ENCODE measurements at places on chromosomes 2 and 18.

DNA sequence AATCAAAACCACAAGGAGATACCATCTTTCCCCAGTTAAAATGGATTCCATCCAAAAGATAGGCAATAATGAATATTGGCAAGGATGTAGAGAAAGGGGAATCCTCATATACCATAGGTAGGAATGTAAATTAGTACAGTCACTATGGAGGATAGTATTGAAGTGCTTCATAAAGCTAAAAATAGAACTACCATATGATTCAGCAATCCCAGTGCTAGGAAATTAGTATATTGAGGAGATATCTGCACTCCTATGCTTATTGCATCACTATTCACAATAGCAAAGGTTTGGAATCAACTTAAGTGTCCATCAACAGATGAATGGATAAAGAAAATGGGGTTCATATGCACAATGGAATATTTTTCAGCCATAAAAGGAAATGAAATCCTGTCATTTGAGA lies 251.2 kb downstream of the ZNF804A start:
- no peak for DNase-seq

DNA sequence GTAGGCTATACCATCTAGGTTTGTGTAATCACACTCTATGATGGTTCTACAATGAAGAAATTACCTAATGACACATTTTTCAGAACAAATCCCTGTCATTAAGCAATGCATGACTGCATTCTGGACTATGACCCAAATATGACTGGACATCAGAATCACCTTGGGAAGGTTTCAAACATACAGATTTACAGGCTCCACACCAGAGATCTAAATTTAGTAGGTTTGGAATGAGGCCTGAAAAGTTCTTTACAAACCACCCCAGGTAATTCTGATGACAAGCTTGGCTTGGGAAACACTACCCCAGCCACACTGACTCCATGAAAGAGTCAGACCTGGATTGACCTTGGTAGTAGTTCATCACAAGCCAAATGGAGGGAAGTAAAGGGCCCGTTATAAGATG lies 52.2 kb upstream of the NFE2L2 start:
- DNase-seq, result no peak

DNA sequence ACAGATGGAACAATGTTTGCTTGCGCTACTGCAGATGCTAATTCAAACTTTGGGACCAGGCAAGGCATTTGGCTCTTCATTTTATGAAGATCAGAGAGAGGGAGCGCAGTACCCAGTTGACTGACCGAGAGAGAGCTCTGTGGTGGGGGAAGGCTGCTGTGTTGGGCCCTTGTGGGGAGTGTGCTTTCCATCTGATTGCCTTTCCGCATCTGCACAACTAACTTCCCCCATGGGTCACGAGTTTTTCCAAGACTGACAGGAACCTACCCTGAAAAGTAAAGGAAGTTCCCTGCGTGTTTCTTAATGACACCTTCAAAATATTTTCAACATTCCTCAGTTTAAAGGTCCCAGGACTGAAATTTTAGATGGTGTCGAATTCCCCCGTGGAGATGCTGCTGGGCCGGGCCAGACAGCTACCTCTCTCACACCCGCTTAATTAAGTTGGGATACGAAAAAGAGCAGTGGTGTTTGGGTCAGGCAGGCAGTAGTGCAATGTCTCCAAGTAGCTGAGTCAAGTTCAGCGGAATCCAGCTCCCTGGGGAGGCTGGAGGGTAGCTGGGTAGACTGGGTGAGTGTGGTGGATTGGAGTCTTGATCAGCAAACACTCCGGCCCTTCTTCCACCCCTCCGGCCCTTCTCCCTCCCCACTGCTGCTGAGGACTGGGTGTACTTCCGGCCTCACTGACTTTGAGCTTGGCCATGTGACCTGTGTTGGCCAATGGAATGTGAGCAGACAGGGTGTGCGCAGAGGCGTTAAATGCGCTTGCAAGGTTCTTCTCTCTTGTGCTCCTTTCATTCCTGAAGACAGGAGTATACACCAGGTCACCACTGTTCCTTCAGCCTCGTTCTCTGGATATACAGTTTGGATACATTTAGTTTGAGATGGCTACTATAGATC lies 2.3 kb upstream of the ARHGAP25 start:
- DNase-seq, result no peak

DNA sequence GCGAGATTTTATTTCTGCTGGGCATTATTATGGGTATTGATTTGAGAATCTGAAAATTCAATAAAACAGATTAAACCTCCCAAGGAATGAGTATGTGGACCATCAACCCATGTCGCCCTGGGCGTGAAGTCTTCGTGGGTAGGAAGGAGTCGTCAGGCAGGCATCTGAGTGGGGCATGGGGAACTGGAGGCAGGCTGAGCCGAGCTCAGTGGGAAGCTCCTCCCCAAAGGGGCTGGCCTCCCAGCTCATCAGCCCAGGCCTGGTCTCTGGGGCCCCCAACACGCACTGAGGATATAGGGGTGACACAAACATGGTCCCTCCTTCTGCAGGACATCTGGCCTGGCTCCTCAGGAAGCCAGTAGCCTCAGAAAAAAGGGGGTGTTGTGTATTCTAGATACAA lies 265.2 kb downstream of the TFCP2L1 start:
- DNase-seq, result no peak

- no peak for DNase-seq
Observed at GRCh38 chr18:55100817-55101457, 141.7 kb upstream of the CCDC68 start.

- no peak for DNase-seq
Observed at GRCh38 chr2:45909677-45910191, 258.3 kb downstream of the PRKCE start.

GRCh38 chr18:3207565-3207964 lies 12.2 kb downstream of the MYOM1 start:
- no peak for DNase-seq

GRCh38 chr2:143696651-143697050 lies 567.4 kb downstream of the ARHGAP15 start:
- DNase-seq, result no peak

- no peak for DNase-seq
Observed at GRCh38 chr18:9109523-9109922, 7.0 kb downstream of the NDUFV2 start.

DNA sequence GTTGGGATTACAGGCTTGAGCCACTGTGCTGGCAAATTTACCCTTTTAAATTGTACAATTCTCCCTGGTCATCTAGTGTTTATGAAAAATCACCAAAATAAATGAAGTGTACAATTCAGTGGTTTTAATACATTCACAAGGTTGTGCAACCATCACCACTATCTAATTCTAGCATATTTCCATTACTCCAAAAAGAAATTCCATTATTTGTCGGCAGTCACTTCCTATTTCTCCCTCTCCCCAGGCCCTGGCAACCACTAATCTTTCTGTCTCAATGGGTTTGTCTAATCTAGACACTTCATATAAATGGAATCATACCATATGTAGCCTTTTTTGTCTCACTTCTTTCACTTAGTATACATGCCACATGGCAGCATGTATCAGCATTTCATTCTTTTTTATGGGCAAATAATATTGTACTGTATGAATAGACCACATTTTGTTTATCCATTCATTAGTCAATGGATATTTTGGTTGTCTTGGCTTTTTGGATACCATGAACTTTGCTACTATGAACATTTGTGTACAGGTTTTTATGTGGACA lies 12.6 kb upstream of the POLE4 start:
- DNase-seq, result no peak

- DNase-seq, result peak; percentile 51
Observed at GRCh38 chr2:9739531-9739964, 103.7 kb upstream of the TAF1B start.

DNA sequence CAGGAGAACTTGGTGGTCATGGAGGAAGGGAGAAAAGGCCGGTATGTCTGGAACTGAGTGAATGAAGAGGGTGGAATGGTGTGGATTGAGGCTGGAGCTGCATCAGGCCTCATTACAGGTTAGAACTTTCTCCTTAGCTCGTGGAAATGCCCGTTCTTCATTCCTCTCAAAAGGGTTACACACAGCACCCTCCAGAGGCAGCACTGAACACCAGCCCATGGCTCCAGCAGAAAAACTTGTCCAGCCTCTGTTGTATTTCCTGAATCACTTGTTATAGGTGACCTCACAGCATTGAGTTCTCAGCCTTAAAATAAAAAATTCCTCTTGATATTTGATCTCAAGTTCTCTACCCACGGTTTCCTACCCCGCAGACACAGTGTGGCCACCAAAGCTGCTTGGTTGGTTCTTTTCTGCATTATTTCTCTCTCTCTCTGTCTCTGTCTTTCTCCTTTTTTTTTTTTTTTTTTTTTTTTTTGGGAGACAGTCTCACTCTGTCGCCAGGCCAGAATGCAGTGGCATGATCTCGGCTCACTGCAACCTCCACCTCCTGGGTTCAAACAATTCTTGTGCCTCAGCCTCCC lies 89.6 kb downstream of the ITGB1BP1 start:
- no peak for DNase-seq

GRCh38 chr2:218368621-218369153 lies 12.0 kb downstream of the CATIP start:
- no peak for DNase-seq

GRCh38 chr18:13366962-13367892 lies 148.7 kb downstream of the LDLRAD4 start:
- no peak for DNase-seq

- DNase-seq, result no peak
Observed at GRCh38 chr2:150824118-150824517, 336.7 kb upstream of the RND3 start.

DNA sequence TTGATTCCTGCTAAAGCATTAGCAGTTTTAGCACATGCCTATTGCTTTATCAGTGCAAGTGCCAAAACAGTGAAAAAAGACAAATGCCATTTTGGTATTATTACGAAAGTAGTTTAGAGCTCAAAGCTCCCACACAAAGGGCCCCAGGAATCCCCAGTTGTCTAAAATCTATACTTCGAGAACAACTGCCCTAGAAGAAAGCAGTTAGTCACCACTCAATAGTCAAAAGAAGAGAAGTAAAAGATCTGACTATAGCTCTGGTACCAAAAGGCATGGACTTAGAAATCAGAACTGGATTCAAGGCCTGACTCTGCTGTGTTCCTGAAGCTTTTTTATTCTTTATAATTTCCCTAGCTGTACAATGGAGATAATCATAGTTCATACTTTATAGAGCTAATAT lies 21.8 kb downstream of the SCN3A start:
- DNase-seq, result no peak

- peak; percentile 3 for DNase-seq
Observed at GRCh38 chr2:32358111-32358482, 1.3 kb downstream of the BIRC6 start.

- DNase-seq, result no peak
Observed at GRCh38 chr2:15964936-15965563, 24.7 kb downstream of the MYCN start.

- no peak for DNase-seq
Observed at GRCh38 chr2:134706587-134707329, 12.0 kb downstream of the TMEM163 start.

- DNase-seq, result no peak
Observed at GRCh38 chr2:178279142-178279541, 84.8 kb downstream of the OSBPL6 start.

DNA sequence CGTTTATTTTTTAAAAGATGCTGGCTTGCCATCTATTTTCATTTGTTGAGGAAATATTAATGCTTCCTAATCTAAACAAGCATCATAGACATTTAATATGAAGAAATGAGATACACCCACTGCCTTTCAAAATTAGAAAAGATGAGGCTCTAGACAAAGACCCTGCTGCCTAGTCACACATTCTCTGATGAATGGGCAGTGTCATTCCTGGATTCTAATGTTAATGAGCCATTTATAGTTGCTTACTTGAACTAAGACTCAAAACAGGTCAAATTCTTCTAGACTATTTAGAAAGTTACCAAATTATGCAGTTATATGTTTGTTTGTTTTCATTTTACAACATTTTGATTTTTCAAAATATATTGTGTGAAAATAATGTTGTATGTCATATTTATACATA lies 237.6 kb downstream of the CDH7 start:
- DNase-seq, result no peak

- DNase-seq, result peak; percentile 58
Observed at GRCh38 chr2:85390941-85391669, 19.1 kb downstream of the CAPG start.

DNA sequence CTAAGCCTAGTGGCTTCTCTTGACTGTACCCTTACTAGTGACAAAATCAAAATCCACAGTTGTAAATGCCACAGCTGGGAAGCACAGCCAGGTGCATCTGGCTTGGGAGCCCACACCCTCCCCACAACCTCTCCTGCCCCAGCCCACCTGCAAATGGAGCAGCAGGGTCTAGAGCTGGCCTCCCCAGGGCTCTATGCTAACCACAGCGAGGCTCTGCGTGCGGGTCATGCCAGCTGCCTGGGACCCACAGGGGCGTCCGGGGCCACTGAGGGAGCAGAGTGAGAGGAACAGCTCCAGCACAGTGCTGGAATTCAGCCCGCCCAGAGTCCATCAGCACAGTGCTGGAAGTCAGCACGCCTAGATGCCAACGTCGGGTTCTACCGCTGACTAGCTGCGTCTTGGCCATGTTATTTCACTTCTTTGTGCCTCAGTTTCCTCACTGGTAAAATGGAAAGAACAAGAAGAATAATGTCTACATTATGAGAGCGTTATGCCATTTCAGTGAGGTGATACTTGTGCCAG lies 109.1 kb upstream of the ID2 start:
- no peak for DNase-seq

GRCh38 chr2:3642521-3643215 lies 15.3 kb upstream of the ALLC start:
- DNase-seq, result no peak

DNA sequence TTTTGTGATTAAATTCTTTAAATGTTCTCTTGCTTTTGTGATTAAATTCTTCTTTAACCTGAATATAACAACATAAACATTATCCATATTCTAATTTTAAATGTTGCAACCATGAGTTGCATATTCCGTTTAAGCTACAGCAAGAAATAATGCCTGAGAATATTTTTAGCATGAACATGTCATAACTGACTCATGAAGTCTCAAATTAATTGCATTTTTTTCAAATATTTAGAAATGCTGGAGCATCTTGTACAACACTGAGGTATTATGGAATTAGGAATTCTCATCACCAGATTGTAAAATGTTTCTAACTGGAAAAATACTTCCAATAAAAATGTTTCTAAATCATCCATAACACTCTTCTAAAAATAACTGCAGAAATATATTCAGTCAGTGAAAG lies 14.7 kb downstream of the ROCK2 start:
- DNase-seq, result no peak

Data from central memory CD4-positive, alpha-beta T cell (primary cell).